Activated T-cell treated with anti-CD3 and anti-CD28 coated beads, Interleukin-2, amount 50 U/mL, for 72 hours (primary cell): ENCODE measurements at places on chromosomes 2 and 18.

GRCh38 chr18:62037989-62038778 lies 145.4 kb upstream of the RNF152 start:
- peaks cover 18% of the 10 kb centered on the region for H3K4me1 ChIP-seq
- no peak overlapping the region for H3K4me3 ChIP-seq
- H3K36me3 ChIP-seq: no peaks in the 10 kb centered on the region
- no peak overlapping the region for H3K27ac ChIP-seq
- no peaks in the 10 kb centered on the region for H3K27me3 ChIP-seq

- H3K27me3 ChIP-seq: no peaks in the 10 kb centered on the region
- H3K27ac ChIP-seq: no peak overlapping the region
- H3K36me3 ChIP-seq: peaks cover 9% of the 10 kb centered on the region
- DNase-seq: peak; percentile 25
- H3K4me1 ChIP-seq: peaks cover 21% of the 10 kb centered on the region
- H3K4me3 ChIP-seq: no peak overlapping the region
Observed at GRCh38 chr2:159807183-159808031, 9.4 kb upstream of the CD302 start.

DNA sequence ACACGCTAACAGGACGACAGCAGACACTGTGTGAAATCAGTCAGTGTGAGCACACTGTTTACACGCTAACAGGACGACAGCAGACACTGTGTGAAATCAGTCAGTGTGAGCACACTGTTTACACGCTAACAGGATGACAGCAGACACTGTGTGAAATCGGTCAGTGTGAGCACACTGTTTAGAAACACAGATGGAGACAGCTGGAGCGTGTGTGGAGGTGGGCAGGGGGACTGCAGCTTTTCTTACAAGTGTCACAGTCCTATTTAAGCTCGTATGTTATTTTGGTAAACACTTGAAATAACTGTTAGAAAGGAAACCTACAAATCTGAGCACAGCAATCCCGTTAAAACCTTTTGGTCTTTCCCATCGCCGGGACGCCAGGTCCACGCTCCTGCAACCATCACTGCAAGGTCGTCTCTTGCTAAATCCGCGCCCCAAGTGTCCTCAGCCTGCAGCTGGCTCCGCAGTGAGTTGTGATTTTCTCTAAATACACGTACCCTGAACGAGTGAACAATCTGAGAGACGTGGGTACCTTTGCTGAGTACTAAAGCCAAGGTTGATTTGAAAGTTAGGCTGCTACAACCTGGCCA lies 58.9 kb upstream of the CTDP1 start:
- DNase-seq: no peak
- no peak overlapping the region for H3K27ac ChIP-seq
- H3K36me3 ChIP-seq: peaks cover 2% of the 10 kb centered on the region
- H3K4me1 ChIP-seq: peaks cover 14% of the 10 kb centered on the region
- H3K4me3 ChIP-seq: no peak overlapping the region
- H3K27me3 ChIP-seq: peaks cover 13% of the 10 kb centered on the region

- no peaks in the 10 kb centered on the region for H3K36me3 ChIP-seq
- H3K27me3 ChIP-seq: no peaks in the 10 kb centered on the region
- DNase-seq: no peak
- no peaks in the 10 kb centered on the region for H3K4me1 ChIP-seq
- no peak overlapping the region for H3K4me3 ChIP-seq
- no peak overlapping the region for H3K27ac ChIP-seq
Observed at GRCh38 chr2:187475499-187476248, 27.6 kb upstream of the CALCRL start.

DNA sequence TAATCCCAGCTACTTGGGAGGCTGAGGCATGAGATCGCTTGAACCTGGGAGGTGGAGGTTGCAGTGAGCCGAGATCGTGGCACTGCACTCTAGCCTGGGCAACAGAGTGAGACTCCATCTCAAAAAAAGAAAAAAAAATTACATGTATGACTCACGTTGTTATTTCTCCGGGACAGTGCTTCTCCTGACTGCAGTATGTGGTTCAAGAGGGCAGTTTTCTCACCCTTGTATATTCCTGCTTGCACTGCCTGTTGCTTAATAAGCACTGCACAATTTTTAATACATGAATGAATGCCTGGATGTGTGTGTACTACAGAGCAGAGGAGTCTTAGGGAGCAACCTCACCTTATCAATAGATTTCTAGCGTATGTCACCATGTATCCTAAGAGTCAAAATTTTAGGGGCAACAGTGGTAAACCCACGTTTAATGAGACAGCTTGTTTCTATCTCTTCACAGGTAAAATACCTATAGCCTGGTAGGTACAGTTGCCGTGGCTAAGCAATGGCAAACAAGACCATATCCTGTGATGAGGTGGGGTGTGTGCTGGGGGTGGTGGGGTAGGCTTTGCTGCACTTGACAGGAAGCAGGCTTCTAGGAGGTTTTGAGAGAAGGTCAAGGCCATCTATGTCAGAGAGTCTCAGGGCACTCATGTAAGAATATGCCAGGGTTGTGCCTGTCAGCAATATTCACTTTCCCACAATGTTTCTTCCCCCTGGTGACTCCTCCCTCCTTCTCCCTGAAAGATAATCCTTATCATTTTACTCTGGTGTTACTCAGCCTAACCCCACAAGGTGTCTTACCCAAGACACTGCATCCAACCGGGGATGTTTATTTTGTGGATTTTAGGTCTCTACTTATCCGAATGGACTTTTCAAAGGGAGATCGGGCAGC lies 36.9 kb upstream of the MEX3C start:
- peak overlapping the region; percentile 68 for H3K4me3 ChIP-seq
- no peak for DNase-seq
- peaks cover 17% of the 10 kb centered on the region for H3K27me3 ChIP-seq

- H3K4me1 ChIP-seq: no peaks in the 10 kb centered on the region
- H3K27me3 ChIP-seq: peaks cover 17% of the 10 kb centered on the region
- no peaks in the 10 kb centered on the region for H3K36me3 ChIP-seq
- H3K27ac ChIP-seq: no peak overlapping the region
- no peak for DNase-seq
- no peak overlapping the region for H3K4me3 ChIP-seq
Observed at GRCh38 chr2:55965966-55966365, 42.4 kb upstream of the EFEMP1 start.

GRCh38 chr18:34834897-34835296 lies 124.8 kb downstream of the DTNA start:
- no peaks in the 10 kb centered on the region for H3K36me3 ChIP-seq
- DNase-seq: no peak
- peak overlapping the region; percentile 99 for H3K27ac ChIP-seq
- peaks cover 11% of the 10 kb centered on the region for H3K27me3 ChIP-seq

DNA sequence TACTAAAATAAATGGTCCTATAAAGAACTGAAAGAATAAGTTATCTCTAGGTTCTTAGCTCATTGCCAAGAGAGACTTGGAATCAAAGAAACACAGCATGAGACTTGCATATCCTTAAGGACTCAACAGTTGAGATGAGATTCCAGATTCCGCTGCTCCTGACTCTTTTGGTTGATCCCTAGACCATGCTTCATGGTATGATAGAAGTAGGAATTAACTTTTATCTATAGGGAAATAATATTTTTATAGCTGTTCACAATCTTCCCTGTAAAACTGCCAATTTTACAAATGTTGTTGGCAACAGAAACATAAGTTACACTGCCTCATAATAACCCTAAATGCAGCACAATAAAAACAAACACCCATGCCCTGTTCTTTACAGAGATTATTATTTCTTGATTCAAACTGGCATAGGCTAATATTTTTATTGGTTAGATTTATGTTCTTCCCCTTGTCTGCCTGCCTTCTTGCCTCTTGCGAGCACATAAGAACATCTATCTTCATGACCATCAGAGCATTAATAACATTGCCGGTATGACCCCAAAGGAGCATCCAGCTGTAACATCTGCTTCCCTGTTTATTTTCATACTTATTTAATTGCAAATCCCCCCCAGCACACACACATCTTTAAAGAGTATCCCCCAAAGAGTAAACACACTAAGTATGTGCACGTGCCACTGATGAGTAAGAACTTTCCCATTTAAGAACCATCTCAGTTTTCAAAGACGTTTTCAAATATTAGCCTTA lies 735.7 kb upstream of the SLC8A1 start:
- no peak overlapping the region for H3K27ac ChIP-seq
- no peak for DNase-seq
- H3K27me3 ChIP-seq: no peaks in the 10 kb centered on the region
- H3K4me1 ChIP-seq: no peaks in the 10 kb centered on the region

DNA sequence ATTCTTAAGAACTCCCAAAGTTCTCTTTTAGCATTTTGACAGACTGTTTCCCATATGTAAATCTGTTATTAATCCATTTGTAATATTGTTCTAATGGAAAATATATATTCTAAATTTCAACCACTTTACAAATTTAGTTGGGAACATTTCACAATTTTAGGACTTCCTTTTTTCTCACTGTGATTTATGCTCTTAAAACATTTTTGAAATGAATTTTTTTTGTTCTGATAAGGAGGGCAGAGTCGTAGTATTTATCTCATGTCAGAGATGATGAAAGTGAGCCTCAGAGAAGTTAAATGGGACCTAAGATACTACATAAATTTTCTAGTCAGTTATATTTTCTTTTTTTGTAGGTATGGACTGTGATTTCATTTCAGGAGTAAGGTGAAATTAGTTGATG lies 26.6 kb downstream of the RASGRP3 start:
- H3K4me1 ChIP-seq: peaks cover 9% of the 10 kb centered on the region
- H3K36me3 ChIP-seq: no peaks in the 10 kb centered on the region

DNA sequence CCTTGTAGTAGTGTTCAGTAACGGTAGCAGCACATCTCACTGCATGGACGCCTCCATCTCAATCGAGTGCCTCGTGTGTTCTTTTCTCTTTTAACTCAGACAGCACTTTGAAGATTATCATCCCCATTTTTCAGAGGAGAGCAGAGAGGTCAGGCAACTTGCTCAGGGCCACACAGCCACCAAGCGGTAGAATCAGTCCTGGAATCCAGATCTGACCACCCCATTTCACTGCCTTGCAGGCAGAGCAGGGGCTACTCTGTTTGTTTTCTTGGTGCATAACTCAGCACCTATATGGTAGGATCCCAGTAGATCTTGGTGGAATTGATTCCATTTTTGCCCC lies 129.5 kb downstream of the SMAD7 start:
- no peaks in the 10 kb centered on the region for H3K27me3 ChIP-seq
- DNase-seq: no peak
- peaks cover 37% of the 10 kb centered on the region for H3K4me1 ChIP-seq
- H3K4me3 ChIP-seq: no peak overlapping the region

DNA sequence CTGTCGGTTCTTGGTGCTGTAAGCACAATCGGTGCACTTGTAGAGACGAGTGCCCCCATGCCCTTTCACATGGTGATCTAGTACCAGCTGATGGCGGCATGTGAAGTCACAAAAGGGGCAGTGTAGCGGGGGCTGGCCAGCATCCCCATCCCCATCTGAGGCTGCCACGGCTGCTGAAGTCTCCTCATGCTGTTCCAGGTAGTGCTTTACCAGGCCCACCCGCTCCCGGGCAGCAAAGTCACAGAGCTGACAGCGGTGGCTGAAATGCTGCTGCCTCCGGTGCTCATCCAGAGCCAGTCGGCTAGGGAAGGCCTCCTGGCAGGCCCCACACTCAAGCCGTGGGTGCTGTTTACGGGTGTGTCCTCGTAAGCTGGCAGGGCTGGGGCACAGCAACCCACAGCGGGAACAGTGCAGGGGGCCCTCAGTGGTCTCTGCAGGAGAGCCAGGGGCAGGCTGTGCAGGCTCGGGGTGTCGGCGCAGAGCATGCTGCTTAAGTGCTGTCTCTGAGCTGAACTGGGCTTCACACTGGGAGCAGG lies 17.2 kb downstream of the ZNF142 start:
- peaks cover 5% of the 10 kb centered on the region for H3K4me1 ChIP-seq
- H3K36me3 ChIP-seq: peaks cover 6% of the 10 kb centered on the region
- DNase-seq: no peak
- H3K27me3 ChIP-seq: no peaks in the 10 kb centered on the region
- H3K4me3 ChIP-seq: no peak overlapping the region

DNA sequence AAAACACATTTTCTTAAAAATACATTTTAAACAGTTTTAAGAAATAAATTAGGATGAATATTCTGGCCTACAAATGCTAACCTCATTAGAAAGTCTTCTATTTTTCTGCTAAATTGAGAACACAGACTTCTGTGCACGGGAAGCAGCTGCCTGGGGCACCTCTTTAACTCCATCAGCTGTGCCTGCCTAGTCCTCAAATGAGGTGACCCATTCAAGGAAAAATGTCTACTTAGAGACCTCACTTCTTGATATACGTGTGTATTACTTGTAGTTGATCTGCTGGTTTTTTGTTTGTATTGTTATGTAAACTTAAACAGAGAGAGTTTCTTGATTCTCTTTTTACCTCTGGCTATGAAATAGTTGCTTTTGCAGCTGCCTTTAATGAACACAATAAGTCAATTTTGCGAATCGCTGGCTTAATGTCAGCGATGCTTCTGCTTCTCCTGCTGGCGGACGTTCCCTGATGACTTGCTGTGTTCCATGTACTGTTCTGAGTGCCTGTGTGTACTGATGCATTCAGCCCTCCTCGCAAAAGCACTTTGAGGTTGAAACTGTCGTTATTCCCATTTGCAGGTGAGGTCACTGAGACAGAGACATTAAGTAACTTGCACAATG lies 88.7 kb upstream of the TXNDC2 start:
- H3K27me3 ChIP-seq: peaks cover 22% of the 10 kb centered on the region
- no peaks in the 10 kb centered on the region for H3K4me1 ChIP-seq
- no peaks in the 10 kb centered on the region for H3K36me3 ChIP-seq
- no peak overlapping the region for H3K27ac ChIP-seq
- no peak for DNase-seq

DNA sequence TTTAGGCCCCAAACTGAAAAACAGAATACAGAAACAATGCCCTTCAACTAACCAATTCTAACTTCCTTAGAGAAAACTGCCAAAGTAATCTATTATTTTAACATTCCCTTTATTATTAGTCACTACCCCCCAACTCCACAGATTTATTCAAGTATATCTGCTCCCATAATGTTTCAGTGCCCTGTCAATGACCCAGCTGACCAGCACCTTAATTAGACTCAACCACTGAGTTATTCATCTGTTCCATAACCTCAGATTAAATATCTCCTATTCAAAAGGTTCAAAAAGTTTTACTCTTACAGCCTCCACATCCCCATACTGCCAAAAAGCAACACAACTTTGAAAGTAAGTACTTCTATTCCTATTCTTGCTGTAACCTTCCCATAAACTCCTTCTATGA lies 202.4 kb downstream of the EXOC6B start:
- no peak for DNase-seq
- H3K36me3 ChIP-seq: peaks cover 4% of the 10 kb centered on the region
- H3K4me3 ChIP-seq: no peak overlapping the region
- no peaks in the 10 kb centered on the region for H3K27me3 ChIP-seq

DNA sequence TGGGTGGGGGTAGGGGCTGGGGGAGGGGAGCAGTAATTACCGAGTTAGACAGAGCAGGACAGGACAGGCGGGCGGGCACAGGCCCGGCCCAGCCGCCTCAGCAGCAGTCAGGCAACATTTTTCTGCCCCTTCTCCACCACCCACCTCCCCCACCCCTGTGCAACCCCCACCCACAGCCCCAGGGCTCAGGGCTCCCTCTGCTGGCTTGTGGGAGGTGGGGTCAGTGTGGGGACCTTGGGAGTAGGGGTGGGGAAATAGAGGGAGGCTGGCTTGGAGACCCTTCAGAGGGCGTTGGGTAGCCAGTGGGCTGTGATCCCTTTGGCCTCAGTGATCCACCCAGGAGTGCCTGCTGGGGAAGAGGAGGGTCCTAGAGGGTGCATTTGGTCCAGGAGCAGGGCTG lies 6.4 kb downstream of the WNT6 start:
- no peak overlapping the region for H3K4me3 ChIP-seq
- H3K36me3 ChIP-seq: no peaks in the 10 kb centered on the region
- DNase-seq: no peak
- H3K4me1 ChIP-seq: peaks cover 3% of the 10 kb centered on the region
